Hindlimb muscle (tissue), 1 donor: ENCODE measurements at places on chromosomes 6 and 20.

DNA sequence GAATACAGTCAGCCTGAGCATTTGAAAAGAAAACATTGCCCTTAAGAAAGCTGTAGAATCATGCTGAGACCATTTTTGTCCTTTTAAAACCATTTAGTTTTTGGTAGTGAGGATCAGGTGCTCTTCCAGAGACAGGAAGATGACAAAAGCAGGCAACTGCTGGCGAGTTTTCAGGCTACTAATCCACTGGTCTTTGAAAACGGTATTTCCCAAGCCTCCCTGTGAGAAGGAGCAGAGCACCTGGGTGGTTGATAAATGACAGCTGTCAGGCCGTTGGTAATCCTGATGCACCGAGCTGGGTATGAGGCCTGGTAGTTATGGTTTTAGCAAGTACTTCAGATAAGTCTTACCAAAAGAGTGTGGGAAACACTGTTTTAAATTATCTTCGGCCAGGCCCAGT is 10.1 kb upstream of the SEC63 start:
- no peak for DNase-seq

DNA sequence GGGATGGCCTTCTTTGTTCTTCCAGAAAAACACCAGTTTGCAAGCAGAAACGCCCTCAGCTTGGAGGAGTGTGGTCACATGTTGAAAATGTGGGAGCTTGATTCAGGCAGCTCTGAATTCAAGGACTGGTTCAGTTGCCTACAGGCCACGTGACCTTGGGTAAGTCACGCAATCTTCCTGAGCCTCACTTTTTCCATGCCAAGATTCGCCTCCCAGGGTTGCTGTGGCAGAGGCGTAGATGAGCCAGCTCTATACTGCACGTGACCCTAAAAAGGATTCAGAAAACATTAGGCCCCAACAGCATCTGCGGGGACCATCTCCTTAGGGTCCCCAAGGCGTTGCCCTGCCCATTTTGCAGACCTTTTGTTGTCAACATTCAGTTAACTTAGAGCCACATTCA is 112.0 kb upstream of the SNX9 start:
- DNase-seq: no peak

GRCh38 chr20:49356676-49357075 is 78.8 kb upstream of the ZNFX1 start:
- no peak for DNase-seq

DNA sequence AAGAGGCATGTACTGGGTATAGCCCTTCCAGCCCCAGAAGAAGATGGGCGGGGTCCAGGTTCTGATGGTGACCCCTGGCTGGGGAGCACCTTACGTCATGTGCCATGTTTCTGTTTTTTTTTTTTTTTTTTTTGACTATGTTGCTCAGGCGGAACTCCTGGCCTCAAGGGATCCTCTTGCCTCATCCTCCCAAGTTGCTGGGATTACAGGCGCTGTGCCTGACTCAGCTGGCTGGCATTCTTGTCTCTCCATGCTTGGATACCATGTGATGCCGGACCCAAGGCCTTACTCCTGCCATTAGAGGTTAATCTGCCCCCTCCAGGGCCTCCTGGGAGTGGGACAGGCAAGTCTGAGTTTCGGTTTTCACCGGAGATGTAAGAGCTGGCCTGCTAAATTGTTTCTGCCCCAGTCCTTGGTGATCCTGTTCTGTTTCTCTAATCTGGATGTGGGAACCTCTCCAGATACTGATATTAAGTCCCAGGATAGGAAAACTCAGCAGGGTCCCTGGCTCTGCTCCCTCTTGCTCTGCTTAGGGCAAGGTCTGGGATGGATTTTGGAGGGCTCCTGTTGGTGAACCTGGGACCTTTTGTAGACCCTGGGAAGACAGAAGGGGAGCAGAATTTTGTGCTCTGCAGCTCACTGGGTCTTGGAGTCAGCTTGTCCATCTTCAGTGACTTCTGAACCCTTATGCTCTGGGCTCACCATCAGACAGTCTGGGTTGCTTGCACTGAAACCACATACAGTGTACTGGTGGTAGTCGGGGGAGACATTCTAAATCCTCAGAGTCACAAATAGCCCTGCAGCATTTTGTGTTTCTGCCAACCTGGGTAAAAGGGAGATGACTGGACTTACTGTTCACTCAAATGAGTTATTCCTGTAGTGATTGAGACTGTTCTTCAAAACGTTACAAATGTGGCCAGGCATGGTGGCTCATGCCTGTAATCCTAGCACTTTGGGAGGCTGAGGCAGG is 45.1 kb downstream of the PTK7 start:
- DNase-seq: no peak

DNA sequence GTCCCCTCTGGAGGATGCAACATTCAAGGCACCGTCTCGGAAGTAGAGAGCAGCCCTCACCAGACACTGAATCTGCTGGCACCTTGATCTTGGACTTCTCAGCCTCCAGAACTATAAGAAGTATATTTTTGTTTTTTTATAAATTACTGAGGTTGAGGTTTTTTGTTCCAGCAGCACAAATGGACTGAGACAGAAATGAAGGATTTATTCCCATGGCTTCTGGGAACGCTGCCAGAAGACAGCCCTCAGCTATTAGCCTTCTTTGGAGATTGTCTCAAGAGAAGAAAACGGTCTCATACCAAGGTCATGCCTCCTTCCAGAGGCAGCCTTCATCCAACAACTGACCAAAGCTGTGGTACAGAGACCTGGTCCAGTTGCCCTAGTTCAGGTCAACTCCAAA is 85.4 kb downstream of the CHMP4B start:
- no peak for DNase-seq
